ENCODE measurements at places on chromosomes 12 and 14.

DNA sequence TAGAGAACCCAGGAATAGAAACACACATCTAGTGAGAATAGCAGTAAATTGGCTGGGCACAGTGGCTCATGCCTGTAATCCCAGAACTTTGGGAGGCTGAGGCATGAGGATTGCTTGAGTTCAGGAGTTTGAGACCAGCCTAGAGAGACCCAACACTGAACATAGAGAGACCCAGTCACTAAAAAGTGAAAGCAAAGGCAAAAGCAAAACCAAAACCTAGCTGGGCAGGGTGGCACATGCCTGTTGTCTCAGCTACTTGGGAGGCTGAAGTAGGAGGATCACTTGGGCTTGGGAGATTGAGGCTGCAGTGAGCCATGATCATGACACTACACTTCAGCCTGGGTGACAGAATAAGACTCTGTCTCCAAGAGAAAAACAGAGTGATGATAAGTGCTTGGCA lies 37.5 kb upstream of the MIS18BP1 start:
- no peak for DNase-seq

- DNase-seq, result no peak
These were observed 1.4 kb upstream of the CLMN start for GRCh38 chr14:95320955-95321600.

DNA sequence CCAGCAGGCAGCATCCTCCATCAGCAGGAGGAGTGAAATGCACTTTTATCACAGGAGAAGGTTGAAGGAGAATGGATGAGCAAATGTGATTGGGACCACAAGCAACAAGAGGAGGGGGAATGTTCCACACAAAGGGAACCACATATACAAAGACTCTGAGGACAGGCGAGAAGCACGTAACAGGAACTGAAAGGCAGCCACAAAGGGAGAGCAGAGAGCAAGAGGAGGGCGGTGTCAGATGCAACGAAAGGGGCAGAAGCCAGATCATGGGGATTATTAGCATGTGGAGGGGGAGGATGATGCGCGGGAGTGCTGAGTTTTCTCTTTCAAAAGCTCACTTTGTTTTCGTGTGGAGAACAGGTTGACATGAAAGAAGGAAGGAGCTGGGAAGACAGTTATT lies 241.1 kb downstream of the SPTSSA start:
- no peak for DNase-seq

GRCh38 chr12:109473006-109473405 lies 4.1 kb downstream of the KCTD10 start:
- no peak for DNase-seq

DNA sequence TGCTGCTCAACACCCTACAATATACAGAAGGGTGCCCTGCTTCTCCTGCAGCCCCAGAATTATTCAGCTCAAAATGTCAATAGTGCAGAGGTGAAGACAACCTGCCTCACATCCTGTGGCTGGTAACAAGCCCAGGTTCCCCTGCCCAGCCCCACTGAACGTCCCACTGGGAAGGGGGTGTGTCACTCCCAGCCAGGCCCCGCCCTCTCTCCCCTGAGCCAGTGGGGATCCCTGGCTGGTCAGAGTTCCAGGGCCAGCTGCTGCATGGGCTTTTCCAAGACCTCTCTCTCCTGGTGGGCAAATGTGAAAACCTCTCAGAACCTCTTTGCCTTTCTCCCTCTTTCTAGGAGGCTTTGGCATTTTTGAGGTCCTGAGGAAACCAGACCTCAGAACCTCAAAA lies 13.7 kb upstream of the LHX5 start:
- no peak for DNase-seq

DNA sequence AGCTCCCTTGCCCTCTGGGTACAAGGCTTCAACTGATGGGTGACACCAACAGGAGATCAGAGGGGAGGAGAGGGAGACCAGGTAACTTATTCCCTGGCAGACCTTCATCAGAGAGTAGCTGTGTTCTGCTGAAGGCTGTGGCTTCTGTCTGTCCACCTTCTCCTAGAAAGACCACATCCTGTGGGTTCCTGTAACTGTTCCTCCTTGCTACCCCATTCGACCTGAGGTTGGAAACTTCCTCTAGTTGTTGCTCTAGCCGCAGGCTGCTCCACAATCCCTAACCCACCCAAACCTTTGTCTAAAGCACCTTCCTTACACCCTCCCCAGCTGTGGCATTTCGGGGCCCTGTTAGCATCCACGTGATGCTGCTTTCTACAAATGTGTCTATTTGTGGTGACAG lies 454.2 kb downstream of the DPF3 start:
- DNase-seq, result no peak

DNA sequence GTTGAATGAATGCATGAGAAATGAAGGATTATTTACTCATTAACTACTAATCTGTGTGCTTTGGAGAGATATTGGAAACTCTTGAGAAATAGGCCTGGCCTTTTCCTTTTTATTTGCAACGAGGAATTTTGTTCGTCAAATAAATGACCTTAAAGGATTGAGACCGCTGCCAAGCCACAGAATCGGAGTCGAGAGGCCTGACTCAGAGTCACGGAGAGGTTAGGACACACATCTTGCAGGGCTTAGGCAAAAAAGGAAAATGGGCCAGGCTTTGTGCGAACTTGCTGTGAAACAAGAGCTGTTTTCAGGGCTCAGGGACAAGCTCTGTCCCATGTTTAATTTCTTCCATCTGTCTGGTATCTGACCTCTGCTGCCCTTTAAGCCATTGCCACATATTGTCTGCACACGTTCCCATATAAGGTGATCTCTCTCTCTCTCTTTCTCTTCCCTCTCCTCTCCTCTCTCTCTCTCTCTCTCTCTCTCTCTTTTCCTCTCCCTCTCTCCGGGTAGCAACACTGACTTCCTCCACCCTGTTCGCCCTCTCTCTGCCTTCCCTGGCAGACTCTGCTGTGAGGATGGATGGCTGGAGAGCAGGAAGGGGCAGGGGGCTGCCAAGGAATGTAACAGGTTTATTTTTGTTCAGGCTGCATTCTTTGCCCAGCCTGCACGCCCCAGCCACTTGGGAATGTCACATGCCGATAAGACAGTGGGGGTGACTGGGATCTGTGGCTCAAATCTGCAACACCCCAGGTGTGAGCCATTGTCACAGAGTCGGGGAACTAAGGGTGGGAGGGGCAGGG lies 14.9 kb upstream of the IFT81 start:
- DNase-seq, result no peak

DNA sequence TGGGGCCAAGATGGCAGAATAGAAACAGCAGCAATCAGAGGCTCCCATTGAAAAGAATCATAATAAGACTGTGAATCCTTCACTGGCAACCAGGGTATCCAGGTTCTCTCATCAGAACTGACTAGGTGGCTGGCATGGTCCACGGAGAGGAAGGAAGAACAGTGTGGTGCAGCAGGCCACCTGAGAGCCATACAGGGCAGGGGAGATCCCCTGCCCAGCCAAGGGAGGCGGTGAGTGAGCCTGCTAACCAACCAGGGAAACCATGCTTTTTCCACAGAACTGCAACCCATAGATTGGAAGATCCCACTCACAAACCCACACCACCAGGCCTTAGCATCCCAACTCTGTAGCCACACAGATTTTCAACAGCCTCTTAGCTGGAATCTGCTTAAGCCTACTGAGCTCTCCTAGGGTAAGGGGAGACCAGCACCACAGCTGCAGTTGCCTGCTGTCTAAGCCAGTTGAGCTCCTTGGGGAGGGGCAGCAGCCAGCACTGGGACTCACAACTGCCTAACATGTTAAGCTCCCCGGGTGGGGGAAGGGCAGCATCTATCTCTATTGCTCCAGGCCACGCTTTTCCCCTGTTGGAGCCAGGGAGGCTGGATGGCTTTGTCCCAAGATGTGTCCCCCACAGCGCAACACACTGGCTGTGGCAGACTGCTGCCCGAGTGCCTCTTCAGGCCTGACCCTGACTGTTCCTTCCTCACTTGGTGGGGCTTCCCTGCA lies 342.6 kb upstream of the CCDC196 start:
- DNase-seq, result no peak

GRCh38 chr12:109393437-109394345 lies 46.0 kb downstream of the MYO1H start:
- DNase-seq, result no peak

DNA sequence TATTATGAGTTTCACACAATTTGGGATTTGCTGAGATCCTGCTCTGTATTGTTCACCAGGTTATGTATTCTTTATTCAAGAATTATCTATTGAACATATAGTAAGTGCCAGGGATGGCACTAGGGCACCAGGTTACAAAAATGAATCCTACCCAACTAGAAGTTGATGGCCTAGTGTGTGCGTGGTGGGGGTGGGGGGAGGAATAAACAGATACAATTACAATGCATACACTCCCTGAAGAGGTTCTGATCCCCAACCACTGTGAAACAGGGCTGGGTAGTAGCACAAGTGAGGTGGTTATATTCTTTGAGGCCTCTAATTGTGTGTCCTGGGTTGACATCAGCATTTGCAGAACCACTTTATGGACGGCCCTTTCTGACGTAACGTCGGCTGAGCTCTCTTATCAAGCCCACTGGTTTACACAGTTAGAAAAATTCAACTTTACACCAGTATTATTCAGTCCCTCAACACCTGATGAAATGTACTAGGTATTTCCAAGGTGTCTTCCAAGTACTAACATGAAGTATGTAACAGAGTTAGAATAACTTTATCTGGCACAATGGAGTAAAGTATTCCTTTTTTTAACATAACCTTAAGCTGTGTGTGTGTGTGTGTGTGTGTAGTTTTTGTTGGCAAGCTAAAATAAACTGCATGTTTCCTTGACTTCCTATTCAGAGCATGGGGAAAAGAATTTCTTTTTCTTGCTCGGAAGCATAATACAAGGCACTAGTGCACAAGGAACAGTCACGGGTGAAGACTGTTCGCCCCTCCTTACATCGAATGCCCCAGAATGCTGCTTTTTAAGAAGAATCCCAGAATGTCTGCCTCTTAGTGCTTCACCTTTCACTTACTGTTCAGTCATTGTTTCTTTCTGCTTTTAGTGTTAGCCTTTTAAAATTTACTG lies 8.1 kb upstream of the GLRX5 start:
- DNase-seq, result no peak

DNA sequence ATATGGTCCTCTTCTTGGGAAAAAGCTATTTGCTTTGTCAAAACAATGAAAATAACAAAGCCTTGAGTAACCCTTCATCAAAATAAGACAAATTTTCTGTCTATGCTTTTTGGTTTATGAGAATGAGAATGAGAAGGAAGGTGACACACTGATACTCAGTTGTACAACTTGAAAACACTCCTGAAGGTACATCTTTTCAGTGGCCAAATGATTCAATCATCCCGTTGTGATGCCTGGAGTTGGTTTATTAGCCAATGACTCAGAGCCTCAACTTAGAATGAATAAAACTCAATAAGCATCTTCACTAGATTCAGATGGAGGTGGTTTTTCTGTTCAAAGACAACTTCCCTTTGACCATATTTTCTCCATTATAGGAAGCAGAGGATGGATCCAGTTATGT lies 7.8 kb upstream of the CALM1 start:
- no peak for DNase-seq

- DNase-seq, result no peak
These were observed 49.1 kb downstream of the ATP2A2 start for GRCh38 chr12:110330124-110330523.

GRCh38 chr12:28776913-28777422 lies 372.1 kb upstream of the FAR2 start:
- no peak for DNase-seq

- no peak for DNase-seq
These were observed 146.8 kb downstream of the DUSP6 start for GRCh38 chr12:89205517-89205916.

DNA sequence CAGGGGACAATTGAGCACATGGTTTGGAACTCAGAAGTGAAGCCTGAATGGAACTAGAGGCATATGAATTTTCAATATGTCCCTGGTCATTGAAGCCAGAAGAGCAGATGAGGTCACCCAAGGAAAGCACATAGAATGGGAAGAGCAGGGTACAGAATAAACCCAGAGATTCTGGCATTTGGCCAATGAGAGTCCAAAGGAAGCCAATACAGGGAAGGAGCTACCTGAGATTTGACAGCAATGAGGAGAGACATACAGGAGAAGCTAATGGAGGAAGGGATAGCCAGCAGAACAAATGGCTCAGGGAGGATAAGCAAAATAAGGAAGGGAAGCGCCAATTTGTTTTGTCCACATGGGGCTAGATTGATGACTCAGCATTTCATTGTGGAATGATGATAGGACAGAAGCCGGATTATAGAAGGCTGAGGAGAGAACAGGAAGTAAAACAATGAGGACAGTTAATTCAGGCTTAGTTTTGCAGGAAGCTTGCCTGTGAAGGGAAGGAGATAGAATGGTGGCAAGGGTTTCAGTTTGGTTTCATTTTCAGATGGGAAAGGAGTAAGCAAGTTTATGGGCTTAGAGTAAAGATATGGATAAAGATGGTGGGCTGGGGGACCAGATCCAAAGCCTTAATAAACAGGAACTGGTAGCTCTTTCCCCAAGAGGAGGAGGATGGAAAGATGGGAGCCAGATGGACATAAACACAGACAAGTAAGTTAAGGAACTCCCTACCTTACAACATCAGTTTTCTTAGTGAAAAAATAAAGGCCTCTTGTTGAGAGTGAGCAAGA lies 3.2 kb upstream of the SPTSSA start:
- no peak for DNase-seq

DNA sequence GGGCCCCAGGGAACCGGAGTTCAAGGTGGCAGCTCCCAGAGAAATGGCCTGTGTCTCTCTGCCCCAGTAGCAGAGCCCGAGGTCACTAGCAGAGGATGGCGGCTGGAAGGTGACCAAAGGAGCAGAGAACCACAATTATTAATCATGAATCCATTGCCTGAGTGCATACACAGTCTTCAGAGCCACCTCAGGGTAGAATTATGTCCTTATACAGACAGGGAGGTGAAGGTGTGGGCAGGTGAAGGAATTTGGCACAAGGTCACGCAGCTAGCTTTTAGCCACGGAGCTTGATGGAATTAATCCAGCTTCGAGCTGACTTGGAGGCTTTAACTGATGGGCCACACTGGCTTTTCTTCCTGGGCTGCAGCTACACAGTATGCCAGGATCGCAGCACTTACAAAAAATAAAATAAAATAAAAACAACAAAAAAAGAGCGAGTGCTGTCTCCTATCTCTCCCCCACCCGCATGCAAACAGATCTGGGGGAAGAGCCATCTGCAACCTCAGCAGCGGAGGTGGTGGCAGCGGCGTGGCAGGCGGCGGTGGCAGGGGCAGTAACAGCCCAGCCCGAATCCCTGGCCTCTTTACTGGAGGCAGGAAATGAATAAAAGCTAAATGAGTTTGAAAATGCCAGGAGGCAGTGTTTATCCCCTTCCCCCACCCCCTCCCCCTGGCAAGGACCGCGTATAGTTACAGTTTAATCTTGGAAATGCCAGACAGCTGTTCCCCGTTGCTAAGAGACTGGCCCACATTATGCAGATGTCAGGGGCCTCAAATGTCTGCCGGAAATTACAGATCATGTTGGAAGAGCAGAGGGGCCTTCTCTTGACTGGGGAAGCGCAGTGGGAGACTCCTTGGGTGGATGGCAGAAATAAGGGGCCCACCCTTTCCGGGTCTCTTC lies 93.5 kb downstream of the LRRC74A start:
- DNase-seq, result no peak

- DNase-seq, result no peak
These were observed 40.1 kb downstream of the SMIM41 start for GRCh38 chr12:52119398-52120254.
